ENCODE measurements at places on chromosomes 16 and 17.

DNA sequence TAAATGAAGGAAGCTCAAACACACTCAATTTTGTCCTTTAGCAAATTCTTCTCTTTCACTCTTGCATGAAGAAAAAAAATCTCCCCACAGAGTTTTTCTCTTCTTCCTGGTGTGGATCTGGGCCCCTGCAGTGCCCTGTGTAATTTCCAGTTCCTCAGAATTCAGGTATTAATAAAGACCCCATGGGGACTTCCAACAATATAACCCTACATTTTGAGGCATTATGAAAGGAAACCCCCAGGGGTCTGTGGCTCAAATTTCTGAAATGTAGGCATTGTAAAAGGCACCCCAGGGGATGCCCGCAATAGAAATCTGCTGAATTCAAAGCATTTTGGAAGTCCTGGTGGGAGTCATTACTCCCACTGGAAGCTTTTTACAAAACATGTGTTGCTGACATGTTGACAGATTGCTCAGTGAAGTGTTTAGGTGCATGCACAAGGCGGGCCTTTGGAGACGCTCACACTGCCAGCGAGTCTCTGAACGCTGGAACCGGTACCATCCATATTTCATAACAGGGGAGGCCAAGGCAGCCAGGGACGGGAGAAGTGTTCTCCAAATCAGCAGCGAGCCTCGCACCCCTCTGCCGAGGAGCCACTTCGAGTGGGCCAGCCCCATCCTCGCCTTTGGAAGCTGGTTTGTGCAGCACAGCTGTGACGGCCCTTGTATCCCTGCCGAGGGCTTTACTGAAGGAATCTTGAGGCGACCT lies 154.0 kb downstream of the ZNF423 start:
- DNase-seq = no peak

- no peak for DNase-seq
These were observed 255.6 kb downstream of the HS3ST3A1 start for GRCh38 chr17:13346081-13346533.

- no peak for DNase-seq
These were observed 1.9 kb upstream of the ST6GALNAC1 start for GRCh38 chr17:76645481-76645880.

GRCh38 chr17:29633886-29634285 lies 11.2 kb upstream of the CORO6 start:
- no peak for DNase-seq

GRCh38 chr17:393806-394717 lies 41.5 kb upstream of the RPH3AL start:
- DNase-seq = no peak

GRCh38 chr16:87196231-87196630 lies 121.0 kb downstream of the C16orf95 start:
- no peak for DNase-seq

GRCh38 chr17:65103896-65104295 lies 33.3 kb upstream of the RGS9 start:
- DNase-seq = no peak

DNA sequence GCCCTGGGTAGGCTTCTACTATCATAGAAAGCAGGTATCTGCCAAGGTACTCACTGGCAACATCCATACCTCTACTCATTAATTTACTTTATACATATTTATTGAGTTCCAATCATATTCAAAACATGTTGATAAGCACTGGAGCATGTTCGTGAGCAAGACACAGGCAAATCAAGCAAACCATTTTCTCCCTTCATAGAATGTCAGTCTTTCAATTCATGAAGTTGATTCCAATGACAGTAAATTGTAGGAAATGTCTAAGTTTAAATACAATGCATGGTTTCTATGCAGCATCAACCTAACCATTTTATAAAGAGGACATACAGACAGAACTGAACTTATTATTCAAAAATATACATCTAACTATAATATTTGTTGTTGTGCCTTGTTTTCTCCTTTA lies 978.6 kb downstream of the CDH8 start:
- DNase-seq = no peak

DNA sequence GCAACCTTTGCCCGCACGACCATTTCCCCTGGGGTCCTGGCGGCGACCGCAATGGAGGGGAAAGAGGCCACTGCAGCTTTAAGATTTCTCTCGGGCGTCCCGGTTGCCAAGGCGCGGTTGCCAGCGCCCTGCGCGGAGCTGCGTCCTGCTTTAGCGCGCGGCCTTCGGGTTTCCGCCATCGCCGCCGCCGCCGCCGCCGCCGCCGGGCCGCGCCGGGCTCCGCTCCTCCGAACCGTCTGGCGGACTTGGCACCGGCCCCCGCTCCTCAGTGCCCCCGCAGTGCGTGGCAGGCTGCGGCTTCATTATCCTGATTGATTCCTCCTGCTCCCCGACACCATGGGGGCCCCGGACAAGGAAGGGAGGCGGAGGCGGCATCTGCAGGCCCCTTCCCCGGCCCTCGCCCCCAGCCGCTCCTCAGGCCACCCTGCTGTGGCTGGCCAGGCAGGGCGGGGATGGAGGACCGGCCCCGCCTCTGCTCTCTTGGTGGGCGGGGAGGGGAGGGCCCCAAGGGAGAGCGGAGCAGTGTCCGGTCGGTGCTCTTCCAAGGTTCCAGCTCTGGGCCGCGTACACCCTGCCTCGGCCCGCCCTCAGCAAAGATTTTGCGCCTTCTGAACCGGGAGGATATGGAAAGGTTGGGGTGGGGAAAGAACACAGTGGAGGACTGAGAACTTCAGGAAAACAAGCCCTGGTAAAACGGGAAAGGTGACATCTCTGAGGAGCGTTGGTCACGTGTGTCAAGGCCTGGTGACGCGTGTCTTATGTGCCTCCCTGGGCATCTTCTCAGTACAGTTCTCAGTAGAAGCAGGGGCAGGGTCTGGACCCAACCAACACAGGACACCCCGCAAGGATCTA lies 34.0 kb downstream of the NEUROD2 start:
- DNase-seq = peak; percentile 32

- DNase-seq = no peak
These were observed 159.8 kb downstream of the COPRS start for GRCh38 chr17:31699281-31699680.

GRCh38 chr16:17320009-17320408 lies 150.8 kb downstream of the XYLT1 start:
- no peak for DNase-seq

GRCh38 chr17:82383411-82383810 lies 11.8 kb downstream of the UTS2R start:
- DNase-seq = no peak
